Iris pigment epithelial cell (primary cell): ENCODE measurements at places on chromosomes 1 and 21.

- DNase-seq = no peak
These were observed at the start of gene KCNE2 for GRCh38 chr21:34363733-34364132. Gene KCNE2 (plus strand): TSS chr21:34364006. CDS start chr21:34370479, 6,473 bp downstream.

DNA sequence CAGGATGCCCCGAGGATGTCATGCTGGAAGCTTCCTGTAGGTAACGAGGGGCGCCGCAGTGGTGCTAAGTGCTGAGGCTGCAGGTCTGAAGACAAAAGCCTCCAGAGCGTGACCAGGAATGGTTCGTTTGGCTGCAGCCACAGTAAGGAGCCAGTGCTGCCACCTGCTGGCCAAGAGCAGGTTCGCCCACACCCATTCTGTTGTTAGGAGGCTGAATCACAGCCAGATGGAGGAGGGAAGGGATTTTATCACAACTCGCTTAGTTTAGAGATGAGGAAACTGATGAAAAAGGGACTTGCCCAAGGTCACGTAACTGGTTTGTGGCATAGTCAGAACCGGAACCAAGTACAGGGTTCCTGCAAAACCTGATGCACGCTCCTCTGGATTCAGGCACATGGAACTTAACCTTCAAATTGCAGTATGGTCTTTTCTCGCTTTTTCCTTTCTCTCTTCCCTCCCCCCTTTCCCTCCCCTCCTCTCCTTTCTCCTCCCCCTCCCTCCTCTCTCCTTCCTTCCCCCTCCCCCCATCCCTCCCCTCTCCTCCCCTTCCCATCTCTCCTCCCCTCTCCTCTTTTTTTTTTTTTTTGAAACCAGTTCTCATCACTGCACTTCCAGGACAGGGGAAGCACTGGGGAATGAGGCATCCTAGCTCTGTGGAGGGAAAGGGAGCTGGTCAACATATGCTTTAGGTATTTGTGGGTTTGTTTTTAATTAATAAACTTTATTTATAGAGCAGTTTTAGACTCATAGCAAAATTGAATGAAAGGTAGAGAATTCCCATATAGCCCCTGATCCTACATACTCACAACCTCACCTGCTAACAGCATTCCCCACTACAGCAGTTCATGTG is 81.8 kb downstream of the MPZL1 start:
- DNase-seq = peak; percentile 95

DNA sequence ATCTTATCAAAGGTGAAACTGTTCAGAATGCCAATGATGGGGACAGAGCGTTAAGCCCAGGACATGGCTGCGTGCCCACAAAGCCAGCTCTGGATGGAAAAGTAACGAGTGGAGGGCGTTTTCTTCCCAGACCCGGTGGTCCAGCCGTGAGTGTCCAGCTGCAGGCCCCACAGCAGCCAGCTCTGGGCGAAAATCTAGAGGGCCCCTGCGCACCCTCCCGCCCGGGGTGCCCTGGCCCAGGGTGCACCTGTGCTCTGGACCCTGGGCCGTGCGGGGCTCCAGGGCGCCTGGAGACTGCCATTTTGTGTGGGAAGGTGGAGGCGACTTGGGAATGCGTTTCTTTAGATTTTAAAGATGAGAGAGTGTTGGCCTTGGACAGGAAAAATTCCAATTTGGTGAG is 58.8 kb downstream of the SKI start:
- DNase-seq = no peak

DNA sequence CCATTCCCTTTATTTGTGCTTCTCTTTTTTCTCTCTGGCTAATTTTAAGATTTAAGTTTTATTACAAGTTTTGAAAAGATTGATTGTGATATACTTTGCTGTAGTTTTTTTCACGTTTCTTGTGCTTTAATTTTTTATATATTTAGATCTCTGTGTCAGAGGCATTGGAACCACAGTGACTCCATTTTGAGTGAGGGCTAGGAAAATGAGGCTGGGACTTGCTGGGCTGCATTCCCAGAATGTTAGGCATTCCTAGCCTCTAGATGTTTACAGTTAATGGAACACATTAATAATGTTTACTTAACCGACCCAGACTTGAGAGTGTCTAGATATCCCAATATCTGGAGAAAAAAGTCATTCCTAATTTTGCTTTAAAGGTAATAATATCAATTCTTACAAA is 939.4 kb downstream of the BRINP3 start:
- DNase-seq = peak; percentile 0

- DNase-seq = peak; percentile 73
These were observed 72.3 kb upstream of the ARTN start for GRCh38 chr1:43861337-43861736.

DNA sequence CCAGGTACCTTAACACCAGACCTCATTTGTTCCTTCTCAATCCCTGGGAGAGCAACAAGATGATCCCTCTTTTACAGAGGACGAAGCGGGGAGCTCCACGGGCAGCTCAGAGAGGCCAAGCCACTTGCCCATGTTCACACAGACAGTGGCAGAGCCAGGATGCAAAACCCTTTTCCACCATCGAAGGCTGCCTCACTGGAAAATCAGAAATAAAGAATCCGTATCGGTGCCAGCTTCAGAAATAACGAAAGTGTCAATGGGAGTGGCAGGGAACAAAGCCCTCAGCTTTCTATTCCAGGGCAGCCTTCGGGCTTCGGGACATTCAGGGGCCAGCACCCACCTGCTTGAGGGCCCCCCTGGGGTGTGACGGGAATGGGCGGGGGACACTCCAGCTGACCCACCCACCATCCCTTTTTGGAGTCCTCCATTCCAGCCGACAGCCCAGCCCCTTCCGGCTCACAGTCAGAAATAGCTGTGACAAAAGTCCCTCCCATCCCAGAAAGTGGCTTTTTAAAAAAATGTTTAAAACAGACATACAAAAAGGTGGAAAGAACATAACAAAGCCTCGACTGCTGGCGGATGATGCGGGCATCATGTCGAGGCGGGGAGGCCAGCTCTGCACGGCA is 6.0 kb downstream of the IFFO2 start:
- DNase-seq = no peak

DNA sequence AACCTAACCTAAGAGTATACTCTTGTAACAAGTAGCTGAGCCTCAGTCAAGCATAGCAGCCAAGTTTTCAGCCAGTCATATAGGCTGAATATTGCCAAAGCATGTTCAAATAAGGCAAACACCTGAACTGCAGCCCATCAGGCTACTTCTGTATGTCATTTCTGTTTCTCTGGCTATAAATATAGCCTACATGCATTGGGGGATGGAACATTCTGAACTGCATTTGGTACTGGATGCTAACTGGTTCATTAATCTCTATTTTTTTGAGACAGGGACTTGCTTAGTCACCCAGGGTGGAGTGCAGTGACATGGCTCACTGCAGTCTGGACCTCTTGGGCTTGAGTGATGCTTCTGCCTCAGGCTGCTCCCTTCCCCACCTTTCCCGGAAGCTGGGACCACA is 37.3 kb downstream of the MAST2 start:
- no peak for DNase-seq

DNA sequence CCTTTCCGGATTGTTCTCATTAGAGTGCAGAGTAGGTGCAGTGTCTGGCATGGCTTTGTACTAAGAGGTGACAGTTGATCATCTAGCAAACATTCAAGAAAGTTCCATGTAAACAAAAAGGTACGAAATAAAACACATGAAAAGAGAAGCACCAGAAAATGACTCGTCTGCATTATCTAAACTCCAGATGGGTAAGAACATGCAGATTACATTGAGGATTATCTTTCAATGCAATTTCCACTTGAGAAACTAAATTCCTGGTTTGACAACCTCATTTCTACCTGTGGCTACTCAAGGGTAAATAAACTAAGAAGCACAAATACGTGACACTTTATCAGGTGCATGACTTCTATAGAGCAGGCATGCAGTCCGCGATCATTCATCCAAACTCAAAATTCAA is 17.6 kb downstream of the SLC30A10 start:
- no peak for DNase-seq

- peak; percentile 94 for DNase-seq
These were observed 273.1 kb upstream of the SNX7 start for GRCh38 chr1:98388441-98388840.

- DNase-seq = no peak
These were observed 89.4 kb upstream of the ACTRT2 start for GRCh38 chr1:2931724-2932401.

- DNase-seq = peak; percentile 88
These were observed 80.3 kb downstream of the TTC3 start for GRCh38 chr21:37153196-37153934.

DNA sequence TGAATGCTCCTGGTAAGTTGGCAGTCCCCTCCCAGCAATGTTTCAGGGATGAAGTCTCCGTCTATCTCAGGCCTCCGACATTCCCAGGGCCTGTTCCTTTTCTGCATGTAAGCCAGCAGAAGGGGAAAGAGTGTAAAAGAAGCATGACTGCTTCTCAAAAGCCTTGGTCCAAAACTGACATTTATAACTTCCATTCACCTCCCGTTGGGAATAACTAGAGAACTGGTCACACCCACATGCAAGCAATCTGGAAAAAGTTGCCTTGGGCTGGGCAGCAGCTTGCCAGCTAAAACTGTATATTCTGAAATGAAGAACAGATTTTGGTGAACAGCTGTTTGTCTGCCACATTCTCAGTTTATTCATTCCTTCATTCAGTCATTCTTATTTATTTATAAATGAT is 24.2 kb upstream of the NPL start:
- no peak for DNase-seq

DNA sequence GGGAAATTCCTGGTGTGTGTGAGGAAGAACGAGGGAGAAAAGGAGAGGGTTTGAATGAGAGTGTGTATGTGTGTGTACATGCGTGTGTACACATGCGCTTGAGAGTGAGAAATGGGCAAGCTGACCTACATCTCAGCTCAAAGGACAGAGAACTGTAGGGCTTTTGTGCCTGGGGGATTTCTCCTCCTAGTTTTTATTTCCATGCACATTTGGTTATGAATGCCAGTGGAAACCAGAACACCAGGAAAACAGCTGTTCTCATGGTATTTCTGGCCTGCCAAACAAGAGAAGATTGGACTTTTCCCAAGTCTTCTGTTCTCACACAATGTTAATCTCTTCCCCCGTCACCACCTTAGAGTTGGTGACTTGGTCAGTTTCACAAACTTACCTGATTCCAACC is 45.2 kb downstream of the SLC44A3 start:
- peak; percentile 54 for DNase-seq

DNA sequence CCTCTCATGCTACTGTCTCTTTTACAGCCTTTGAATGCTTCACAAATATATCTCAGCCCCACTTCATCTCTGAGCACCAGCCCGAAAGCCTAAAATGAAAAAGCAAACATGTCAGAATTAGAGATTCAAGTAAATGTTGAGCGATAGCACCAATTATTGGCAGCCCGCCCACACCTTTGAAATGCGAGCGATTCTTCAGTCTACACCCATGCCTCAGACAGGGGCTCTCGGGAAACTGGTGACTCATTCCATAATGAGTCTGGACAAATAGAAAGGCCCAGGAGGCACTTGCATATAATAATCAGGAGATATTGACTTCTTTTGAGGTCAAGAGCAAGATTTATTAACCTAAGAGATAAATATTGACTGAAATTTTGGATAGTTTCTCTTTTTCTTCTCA is 487.3 kb upstream of the PTBP2 start:
- peak; percentile 66 for DNase-seq

GRCh38 chr1:32774950-32775634 is 42.1 kb downstream of the YARS1 start:
- peak; percentile 54 for DNase-seq

DNA sequence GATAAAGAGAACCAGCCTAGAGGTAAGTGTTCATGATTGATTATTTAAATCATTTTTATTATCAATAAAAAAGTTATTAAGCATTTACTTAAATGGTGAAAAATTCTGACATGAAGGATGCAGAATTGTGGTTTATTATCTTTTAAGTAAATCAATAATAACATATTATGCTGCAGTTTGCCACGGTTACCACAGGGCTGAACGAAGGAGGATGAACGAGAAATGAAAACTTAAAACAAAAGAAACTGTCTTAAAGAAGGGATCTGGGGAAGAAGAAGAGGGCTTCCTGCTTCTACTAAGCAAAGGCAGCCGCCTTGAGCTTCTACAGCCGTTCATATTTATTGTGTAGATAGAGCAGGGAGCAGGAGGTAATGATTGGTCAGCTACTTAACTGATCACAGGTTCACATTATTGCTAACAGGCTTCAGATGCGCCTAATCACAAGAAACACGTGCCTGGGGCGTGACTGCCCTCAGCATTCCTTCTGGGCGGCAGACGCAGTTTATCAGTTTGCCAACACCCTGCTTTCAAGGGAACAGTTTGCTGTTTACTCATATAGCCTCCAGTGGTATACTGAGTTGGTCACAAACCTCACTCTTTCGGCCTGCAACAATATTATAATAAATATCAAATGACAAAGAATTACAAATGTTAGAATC is 5.8 kb upstream of the FNBP1L start:
- DNase-seq = peak; percentile 26

DNA sequence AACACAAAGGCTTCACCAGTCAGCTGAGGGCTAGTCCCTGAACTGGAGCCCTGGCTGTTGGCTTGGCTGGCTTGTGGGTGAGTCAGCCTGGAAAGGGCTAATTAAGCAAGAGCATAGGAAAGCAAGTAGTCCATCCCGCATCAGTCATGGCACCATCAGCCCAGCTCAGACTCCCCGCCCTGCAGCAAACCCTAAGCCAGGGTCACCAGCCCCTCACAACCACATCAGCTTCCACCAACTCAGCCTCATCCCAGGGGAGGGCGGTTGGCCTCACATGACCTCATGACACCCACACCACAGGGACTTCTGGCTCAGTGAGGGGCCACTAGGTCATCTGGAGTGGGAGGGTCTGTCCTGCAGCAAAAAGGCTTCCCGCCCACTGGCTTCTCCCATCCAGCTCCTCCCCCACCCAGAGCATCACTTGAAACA is 7.0 kb upstream of the SPATC1L start:
- peak; percentile 91 for DNase-seq

GRCh38 chr1:208164609-208165008 is 79.6 kb downstream of the PLXNA2 start:
- no peak for DNase-seq

DNA sequence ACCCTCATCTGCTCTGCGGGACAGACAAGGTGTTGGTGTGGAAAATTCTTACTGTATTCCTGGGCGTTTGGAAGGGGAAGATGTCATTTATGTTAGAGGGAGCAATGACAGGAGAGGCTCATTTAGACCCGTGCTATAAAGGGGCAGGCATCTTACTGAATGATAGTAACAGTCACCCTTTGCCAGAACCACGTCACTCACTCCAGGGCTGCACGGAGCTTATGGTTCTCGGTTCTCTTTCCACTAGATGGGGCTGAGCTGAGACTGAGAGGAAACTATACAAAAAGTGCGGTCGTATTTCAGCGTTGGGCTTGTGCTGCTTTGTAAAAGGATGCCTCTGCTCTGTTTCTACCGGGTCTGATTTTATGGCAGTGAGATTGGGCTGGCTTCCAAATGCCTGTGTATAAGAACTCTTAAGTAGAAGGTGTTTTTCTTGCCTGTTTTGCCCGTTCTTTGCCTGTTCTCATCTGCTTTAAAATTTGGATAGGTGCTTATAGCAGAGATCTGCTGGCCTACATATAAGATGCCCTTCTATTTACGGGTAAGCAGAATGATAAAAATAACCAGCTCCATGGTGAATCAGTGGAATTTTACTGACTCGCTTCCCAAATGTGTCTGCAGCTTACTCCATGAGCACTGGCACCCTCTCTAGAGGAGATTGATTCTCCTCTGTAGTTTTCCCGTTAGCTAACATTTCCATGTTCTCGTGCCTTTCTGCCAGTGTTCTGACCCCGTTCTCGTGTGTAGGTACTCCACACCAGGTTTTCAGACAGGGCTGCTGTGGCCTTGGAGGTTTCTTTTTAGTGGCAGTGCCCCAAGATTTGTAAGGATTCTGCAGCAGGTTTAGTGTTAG is 55.9 kb downstream of the MRPS6 start:
- DNase-seq = peak; percentile 96
